Mesenteric fat pad (tissue), 1 donor: ENCODE measurements at places on chromosomes 1 and 21. TPM values are rescaled to one million over a fixed set of nuclear protein-coding genes. Genes with fewer than 3 reads are reported as not detected.

- DNase-seq = no peak
Measured at GRCh38 chr1:71080230-71080738, 551 bp downstream of the ZRANB2 start.

DNA sequence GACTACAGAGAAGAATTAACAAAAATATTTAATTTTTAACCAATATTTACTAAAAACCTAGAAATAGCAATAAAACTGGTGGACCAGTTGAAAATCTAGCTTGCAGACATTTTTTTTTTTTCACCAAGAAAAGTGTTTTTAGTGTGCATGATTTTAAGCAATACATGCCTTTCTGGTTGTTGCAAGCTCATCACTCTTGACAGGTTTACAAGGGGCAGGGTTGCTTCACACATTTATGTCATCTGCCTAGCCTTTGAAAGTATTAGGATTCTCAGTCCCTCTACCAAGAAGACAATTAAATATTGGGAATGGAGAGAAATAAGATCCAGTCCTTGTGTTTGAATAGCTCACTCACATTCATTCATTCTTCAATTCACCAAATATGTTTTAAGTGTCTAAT is 53.8 kb upstream of the LYPLAL1 start:
- no peak for DNase-seq

GRCh38 chr1:96544831-96545221 is 176.8 kb upstream of the PTBP2 start:
- no peak for DNase-seq

GRCh38 chr1:157691285-157691920 is 9.2 kb downstream of the FCRL3 start:
- DNase-seq = no peak

- DNase-seq = peak; percentile 72
Measured at GRCh38 chr1:36086529-36087232, 2.0 kb upstream of the ADPRS start.

Gene RNU1-3
- total RNA-seq = 6,165 TPM

Gene NBPF10
- 3.4 TPM for total RNA-seq

Gene TMEM82
- total RNA-seq = not detected
